ENCODE measurements at places on chromosomes 4 and X.

DNA sequence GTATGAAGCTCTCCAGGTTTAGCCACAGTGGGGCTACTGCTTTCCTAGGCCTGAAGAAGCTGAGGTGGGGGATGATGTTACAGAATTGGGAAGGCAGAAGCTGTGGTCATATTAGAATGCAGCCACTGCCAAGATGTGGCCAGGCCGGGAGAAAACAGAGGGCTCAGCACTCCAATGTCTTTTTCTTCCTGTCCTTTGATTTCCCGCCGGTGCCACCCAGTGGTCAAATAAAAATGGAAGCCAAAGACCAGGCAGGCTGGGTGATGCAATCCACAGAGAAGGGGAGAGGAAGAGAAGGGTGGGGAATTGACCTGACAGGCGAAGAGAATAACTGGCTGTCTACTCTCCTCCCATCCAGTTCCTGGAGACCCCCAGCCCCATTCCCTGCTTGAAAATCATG is 94.9 kb upstream of the SHISA3 start:
- no peak for DNase-seq

DNA sequence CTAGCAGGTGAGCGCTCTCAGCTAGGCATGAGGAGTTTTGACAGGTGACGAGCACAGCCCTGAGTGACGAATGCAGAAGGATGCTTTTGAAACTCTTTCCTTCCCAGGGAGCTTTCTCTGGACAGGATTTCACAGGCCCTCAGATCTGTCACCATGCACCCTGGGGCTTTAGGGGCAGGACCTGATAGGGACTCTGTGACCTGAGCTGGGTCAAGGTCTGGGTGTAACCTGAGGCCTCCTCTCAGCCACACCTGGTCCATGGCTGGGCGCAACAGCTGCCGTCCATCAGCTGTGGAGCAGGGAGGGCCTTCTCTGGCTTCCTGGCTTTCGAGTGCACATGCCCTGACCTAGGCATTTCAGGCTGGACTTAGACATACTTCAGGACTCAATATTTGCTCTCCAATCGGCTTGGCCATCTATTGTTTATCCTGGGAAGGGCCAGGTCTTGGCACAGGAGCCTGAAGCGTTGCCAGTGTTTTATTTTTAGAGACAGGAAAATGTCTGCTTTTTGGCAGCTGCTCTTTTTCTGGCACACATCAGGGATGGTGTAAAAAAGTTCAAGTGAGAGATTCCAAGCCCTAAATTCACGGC is 56.4 kb downstream of the C4orf51 start:
- peak; percentile 78 for DNase-seq

- DNase-seq: no peak
These were observed 158.0 kb downstream of the SH2D1A start for GRCh38 chrX:124504111-124504983.

DNA sequence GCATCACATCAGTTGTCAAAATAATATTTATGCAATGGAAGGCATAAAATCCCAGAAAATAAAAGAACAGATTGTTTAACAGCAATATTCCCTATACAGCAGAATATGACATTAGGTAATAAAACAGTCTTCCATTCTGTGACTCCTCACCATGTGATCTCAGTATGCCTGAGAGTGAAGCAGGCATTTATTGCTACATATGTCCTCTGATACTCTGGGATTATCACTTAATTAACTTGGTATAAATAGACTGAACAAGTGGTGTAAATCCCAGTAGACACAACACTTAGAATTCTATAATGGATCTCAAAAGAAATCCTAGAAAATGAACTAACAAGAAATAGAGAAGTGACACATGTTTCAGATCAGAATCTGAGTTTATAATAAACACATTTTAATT is 841.3 kb downstream of the PDHA2 start:
- DNase-seq: no peak

- no peak for DNase-seq
These were observed 54.4 kb upstream of the MAP9 start for GRCh38 chr4:155430895-155431795.

- no peak for DNase-seq
These were observed 1757.6 kb downstream of the ARAP2 start for GRCh38 chr4:34486461-34487363.

GRCh38 chrX:47530049-47530448 is 31.0 kb upstream of the ARAF start:
- no peak for DNase-seq

DNA sequence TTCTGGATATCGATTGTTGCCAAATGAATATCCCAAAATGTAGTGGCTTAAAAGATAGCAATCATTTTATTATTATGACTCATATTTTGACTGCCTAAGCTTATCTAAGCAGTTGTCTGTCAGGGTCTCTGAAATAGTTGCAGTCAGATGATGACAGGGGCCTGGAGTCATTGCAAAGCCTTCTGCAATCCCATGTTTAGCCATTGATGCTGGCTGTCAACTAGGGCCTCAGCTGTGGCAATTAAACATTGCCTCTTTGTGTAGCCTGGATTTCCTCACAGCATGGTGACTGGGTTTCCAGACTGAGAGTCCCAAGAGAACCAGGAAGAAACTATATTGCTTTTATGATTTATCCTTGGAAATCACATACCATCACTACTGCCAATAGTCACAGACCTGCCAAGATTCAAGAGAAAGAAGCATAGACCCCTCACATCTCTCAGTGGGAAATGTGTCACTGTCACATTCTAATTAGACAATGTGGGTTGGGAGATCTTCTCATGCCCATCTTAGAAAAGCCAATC is 227.3 kb upstream of the NOCT start:
- DNase-seq: no peak

DNA sequence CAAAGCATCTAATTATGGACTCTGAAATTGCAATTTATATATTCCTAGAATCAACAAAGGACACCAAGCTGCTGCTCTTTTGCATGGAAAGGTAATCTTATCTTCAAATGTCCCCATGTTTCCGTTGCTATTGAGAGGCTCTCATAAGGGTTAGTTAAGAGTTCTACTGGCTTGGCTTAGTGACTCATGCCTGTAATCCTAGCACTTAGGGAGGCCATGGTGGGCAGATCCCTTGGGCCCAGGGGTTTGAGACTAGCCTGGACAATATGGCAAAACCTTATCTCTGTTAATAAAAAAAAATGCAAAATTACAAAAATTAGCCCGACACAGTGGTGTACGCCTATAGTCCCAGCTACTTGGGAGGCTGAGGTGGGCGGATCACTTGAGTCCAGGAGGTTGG is 93.4 kb upstream of the RAPGEF2 start:
- DNase-seq: no peak

- DNase-seq: no peak
These were observed 72.4 kb downstream of the FBXO8 start for GRCh38 chr4:174210952-174211490.

DNA sequence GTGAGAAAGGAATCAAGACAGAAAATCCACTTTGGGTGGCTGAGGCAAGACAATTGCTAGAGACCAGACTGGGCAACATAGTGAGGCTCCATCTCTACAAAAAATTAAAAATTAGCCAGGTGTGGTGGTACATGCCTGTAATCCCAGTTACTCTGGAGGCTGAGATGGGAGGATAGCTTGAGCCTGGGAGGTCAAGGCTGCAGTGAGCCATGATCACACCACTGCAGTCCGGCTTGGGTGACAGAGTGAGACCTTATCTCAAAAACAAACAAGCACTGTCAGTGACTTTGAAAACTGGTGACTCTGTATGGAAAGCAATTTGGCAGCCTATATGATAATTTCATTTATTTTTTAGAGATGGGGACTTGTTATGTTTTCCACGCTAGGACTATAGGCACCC is 2.3 kb upstream of the ELOVL6 start:
- no peak for DNase-seq

- no peak for DNase-seq
These were observed 1.1 kb upstream of the ATOH1 start for GRCh38 chr4:93827272-93827947.

DNA sequence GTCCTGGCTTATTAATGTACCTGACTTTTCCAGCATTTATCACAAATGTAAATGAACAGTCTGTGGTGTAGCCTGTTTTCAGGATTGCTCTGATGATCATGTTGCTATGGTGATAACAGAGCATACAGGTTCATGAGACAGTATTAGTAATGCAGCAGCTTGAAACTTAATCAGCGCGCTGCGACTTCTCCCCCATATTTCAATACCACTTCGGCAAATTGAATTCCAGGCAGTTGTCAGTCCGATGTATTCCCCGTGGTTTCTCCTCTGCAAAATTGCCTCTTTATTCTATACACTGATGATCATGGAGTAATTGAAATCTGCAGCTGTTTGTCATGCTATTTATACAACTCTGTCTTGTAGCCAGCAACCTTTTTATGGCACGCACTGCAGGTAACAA is 239.3 kb downstream of the C4orf33 start:
- DNase-seq: no peak

GRCh38 chr4:2795893-2796848 is 3.3 kb downstream of the SH3BP2 start:
- DNase-seq: peak; percentile 67

- no peak for DNase-seq
These were observed 30.6 kb downstream of the FAM114A1 start for GRCh38 chr4:38898245-38898644.

DNA sequence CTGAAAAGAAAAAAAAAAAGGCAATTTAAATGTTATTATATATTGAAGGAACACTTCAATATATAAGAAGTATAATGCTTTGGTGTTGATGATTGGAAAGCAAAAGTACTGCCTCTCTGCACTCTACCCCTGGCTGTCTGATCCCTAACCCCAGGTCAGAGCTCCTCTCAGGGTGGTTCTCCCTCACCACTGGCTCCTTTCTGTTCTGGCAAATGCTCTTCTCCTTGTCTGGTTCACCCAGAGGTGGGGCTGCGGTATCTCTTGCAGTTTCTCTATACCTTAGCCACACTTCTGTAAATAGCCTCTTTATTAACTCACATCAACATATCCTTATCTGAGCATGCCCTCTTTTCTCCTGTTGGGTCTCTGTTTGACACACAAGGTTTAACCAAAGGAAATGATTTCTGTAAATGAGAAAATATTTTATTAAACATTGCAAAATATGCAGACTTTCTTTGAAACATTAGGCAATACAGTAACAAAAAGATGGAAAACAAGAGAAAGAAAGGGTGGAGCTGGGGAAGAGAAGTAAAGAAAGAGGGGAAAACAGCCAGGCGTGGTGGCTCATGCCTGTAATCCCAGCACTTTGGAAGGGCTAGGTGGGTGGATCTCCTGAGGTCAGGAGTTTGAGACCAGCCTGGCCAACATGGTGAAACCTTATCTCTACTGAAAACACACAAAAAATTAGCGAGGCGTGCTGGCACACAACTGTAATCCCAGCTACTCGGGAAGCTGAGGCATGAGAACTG is 45.7 kb downstream of the ING2 start:
- no peak for DNase-seq

- DNase-seq: no peak
These were observed 81.4 kb upstream of the ACSL1 start for GRCh38 chr4:184907216-184907615.

DNA sequence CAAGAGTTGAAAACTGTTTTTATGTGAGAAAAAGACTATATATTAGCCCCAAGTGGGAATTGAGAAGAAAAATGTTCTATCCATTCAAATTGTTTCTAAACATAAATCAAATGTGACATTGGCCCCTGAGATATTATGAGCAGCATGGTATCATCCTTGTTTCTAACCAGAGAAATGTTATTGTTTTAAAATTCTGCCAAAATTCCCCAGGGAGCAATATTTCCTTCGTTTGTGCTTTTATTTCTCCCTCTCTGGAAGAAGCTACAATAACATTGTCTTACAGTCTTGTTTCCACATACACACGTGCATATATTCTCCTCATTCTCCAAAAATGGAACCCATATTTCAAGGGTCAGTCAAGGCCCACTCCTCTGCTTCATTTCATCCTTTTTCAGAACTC is 46.7 kb downstream of the MAGEB17 start:
- no peak for DNase-seq

DNA sequence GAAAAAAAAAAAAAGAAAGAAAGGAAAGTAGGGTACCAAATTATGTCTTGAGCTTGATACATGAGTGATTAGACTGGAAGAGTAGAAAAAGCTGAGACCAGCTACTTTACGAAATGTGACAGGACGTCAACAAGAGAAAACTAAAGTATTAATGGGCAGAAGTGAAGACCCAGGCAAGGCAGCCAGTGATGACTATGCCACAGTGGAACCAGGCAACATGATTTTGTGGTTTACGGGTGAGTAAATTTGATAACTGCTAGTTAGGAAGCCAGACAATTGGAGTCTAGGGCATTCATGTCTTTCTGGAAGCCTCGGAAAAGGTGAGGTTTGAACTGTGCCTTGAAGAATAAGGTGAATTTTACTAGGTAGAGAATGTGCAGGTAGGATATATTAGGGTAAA is 326.4 kb downstream of the TENM3 start:
- DNase-seq: no peak

DNA sequence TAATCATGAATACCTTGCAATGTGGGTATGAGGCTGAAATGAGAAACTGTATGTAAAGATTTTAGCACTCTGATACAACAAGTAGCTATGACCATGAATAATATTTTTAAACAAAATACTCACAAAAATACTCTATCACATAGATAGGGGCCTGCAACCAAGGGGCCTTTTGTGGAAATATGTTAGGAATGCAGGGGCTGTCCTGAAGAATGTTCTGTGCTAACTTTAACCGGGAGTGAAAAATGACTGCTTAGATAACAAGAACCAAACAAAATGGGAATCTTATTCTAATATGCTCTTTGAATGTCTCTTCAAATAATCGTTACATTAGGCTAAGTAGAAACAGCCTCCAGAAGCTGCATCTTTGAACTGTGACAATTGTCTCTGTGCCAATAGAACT is 37.9 kb upstream of the GYPA start:
- no peak for DNase-seq

DNA sequence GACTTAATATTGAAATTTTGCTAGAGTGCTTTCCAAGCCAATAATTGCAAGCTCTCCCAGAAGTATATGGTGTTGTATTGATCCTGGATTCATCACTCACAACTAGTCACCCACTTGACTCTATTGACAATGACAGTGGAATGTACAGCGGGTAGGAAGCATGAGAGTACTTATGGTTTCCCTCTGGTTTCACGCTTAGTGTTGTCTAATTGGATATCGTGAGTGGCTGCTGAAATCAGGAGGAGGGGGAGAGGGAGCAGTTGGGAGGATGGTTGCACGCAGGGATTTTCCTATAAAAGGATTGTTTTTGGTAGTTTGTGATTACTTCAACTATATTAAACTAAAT is 1819.5 kb upstream of the TENM3 start:
- DNase-seq: no peak

GRCh38 chr4:184058026-184058425 is 152.9 kb downstream of the STOX2 start:
- DNase-seq: no peak

- DNase-seq: no peak
These were observed 108.0 kb upstream of the PBDC1 start for GRCh38 chrX:76064825-76065224.

- no peak for DNase-seq
These were observed 3.4 kb upstream of the PCDH18 start for GRCh38 chr4:137535718-137536117.

DNA sequence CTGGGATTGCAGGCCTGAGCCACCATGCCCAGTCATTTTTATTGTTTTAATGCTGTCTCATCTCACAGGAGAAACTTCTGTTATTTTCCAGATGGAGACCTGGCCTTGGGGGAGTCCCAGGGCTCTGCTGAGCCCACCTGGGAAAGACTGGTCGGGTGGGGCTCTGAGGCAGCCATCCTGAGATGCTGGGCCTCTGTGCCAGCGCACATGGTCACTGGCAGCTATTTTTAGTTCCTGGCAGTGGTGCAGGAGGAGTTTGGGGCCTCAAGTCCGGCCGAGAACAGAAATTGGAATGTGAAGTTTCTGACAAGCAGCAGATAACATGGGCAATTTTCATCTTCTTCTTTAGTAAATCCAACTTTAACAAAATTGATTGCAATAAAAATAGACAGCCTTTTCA is 44.5 kb downstream of the SORCS2 start:
- DNase-seq: no peak

GRCh38 chr4:39469429-39470077 is 10.7 kb downstream of the LIAS start:
- DNase-seq: no peak
